ENCODE measurements at places on chromosomes 5 and 9. TPM values are rescaled to one million over a fixed set of nuclear protein-coding genes. Genes with fewer than 3 reads are reported as not detected.

The SLC45A2 gene
- not detected for total RNA-seq

The PCSK1 gene
- 0.02 TPM for total RNA-seq

The STPG3 gene
- total RNA-seq, result not detected

The PKD2L2 gene
- not detected for total RNA-seq

The KCNIP1 gene
- total RNA-seq, result 0.36 TPM

The AK1 gene
- 151 TPM for total RNA-seq

The ORM1 gene
- total RNA-seq, result not detected

The MRPS2 gene
- total RNA-seq, result 52.5 TPM

The OGN gene
- not detected for total RNA-seq

The NMUR2 gene
- not detected for total RNA-seq

The GPRIN1 gene
- total RNA-seq, result 24.6 TPM

The HACD4 gene
- not detected for total RNA-seq

The ENHO gene
- total RNA-seq, result 1.1 TPM

The IDNK gene
- total RNA-seq, result 14.1 TPM

The SPAG8 gene
- 0.21 TPM for total RNA-seq

DNA sequence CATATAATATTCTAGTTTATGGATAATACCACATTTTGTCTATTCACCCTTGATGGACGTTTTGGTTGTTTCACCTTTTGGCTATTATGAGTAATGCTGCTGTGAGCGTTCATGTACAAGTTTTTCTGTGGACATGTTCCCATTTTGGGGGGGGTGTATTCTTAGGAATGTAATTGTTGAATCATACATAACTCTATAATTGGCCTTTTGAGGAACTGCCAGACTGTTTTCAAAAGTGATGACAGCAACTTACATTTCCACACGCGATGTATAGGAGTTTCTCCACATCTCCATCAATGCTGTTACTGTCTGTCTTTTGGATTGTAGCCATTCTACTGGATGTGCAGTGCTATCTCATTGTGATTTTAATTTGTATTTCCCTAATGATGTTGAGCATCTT, 69.8 kb downstream of the SLC46A2 start:
- DNase-seq, result no peak

DNA sequence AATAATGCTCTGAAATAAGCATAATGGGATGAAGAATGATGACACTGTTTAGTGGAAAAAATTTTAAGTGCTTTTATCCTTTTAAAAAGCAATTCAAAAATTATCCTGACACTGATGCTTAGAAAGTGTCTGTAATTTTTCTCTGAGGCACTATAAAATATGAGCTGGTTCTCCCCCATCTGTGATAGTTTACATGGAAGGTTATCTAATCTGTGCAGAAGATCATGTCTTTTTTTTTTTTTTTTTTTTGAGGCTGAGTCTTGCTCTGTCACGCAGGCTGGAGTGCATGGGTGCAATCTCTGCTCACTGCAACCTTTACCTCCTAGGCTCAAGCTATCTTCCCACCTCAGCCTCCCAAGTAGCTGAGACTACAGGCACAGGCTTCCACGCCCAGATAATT, 15.2 kb upstream of the TAF11L2 start:
- no peak for DNase-seq

DNA sequence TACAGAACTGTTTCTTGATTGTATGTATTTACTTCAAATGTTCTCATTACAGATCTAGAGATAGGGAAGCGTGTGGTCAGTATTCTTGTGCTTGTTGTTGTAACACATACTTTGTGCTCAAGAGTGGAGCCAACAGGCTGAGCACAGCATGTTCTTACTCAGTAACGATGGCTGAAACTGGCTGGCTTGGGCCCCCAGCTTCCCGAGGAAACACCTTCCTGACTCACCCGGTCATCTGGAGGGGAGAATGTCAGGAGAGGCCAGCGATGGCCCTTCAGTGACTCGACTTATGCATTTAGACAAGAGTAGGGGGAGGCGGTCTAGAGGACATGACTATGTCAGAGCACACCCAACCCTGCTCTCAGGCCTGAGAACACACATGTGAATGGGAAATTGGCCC, 25.6 kb downstream of the ZNF474 start:
- peak; percentile 41 for DNase-seq

- DNase-seq, result peak; percentile 65
Measured at GRCh38 chr5:115098041-115098702, 71.5 kb downstream of the TRIM36 start.

GRCh38 chr9:69155341-69156030, 18.6 kb upstream of the TJP2 start:
- DNase-seq, result no peak

DNA sequence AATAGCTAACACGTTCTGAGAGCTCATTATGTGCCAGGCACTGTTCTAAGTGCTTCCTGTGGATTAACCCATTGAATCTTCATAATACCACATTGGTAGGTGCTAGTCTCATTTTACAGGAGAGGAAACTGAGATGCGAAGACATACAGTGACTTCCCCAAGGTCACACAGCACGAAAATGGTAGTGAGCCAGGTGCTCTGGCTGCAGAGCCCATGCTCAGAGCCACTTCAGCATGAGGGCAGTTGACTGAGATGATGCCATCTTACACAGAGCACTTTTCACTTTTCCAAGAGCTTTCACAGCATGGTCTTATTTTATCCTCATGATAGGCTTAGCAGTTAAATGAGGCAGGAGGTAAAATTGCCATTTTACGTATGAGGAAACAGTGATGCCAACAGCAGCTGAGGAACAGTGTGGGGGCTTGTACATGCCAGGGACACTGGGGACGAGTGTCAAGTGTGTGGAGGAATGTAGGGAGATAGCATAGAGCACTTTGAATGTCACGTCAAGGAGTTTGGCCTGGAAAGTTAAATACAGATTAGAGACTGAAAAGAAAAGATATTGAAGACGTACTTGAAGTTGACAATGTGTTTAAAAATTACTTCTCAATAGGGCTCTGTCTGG, 180.0 kb downstream of the KIF4B start:
- no peak for DNase-seq

GRCh38 chr5:135076051-135076491, 42.0 kb upstream of the PITX1 start:
- peak; percentile 81 for DNase-seq

GRCh38 chr5:157303667-157304327, 37.9 kb downstream of the CYFIP2 start:
- no peak for DNase-seq

- no peak for DNase-seq
Measured at GRCh38 chr5:1652873-1653697, 129.3 kb upstream of the LPCAT1 start.

DNA sequence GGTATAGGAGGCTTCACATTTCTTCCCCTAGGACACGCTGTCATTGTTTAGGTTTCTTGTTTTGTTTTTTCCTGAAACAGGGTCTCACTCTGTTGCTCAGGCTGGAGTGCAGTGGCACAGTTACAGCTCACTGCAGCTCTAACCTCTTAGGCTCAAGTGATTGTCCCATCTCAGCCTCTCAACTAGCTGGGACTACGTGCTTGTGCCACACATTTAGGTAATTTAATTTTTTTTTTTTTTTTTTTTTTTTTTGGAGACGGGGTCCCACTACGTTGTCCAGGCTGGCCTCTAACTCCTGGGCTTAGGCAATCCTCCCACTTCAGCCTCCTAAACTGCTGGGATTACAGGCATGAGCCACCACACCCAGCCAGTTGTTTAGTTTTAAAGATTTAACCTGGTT, 66.2 kb downstream of the EXOSC2 start:
- no peak for DNase-seq

DNA sequence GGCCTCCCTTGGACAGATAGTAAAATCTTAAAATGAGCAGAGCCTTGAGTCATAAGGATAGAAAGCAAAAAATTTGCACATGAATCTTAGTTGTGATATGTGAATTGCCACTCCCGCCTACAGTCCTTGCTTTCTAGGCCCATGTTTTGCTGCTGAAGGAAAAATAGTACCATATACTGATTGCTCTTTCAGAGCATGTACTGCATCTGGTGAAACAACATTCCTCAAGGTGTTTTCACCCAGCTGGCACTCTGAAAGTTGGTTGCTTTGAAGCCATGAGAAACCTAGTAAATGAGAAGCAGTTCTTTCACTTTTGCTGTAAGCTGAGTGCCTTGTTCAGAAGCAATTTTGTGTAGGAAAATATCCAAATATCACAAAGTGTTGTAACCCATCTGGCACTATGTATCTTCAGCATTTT, 10.3 kb downstream of the CDC37L1 start:
- DNase-seq, result no peak

DNA sequence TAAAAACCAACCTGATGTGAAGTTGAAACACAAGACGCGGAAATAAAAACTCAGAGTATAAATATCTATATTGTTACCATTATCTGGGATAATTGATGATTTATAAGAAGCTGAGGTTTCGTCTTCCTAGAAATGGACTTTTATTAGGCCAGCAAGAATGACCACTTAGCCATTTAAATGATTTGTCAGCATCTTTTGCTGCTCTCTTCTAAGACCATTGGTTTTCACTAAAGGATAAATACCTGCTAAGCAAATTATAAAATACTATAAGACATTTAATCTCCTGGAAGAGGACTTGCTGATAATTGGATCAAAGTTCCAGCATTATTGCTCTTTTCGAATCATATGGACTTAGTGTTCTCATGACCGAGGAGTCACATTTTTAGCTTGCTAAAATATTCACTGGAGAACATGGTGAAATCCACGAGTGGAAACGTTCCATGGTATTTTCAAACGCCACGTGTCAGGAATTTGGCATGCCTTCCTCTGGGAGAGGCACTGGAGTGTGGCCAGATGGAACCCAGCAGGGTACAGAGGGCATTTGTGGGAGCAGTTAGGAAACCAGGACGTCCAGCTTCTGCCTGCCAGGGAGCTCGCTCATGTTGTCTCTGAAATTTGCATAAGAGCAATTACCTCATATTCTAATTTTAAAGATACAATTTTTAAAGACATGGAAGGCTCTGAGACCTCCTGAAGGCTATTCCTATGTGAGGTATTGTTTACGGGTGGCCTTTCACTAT, 43.1 kb downstream of the TNFAIP8 start:
- DNase-seq, result no peak

DNA sequence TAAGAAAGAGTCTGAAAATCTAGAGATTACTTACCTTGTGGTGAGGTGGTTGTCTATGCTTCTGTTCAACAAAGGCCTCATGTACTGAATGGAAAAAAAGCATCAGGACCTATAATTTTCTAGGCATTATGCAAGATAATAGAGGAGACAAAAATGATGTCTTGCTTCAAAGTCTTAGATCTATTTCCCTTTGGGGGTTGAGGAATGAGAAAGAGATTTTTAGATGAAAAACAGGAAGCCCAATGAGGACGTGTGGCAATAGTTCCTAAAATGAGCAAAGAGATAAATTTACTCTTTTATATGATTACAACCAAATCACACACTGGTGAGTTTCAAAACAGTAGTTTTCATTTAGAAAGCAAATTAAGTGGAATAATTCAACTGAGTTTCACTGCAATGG, 99.5 kb downstream of the GHR start:
- DNase-seq, result no peak

- no peak for DNase-seq
Measured at GRCh38 chr5:103410172-103410571, 151.6 kb downstream of the MACIR start.

- DNase-seq, result no peak
Measured at GRCh38 chr5:139301808-139302499, 8.4 kb downstream of the MATR3 start.

GRCh38 chr9:126320158-126320922, 6.3 kb upstream of the MVB12B start:
- DNase-seq, result no peak

- DNase-seq, result no peak
Measured at GRCh38 chr9:130380920-130381469, 63.8 kb upstream of the ASS1 start.

DNA sequence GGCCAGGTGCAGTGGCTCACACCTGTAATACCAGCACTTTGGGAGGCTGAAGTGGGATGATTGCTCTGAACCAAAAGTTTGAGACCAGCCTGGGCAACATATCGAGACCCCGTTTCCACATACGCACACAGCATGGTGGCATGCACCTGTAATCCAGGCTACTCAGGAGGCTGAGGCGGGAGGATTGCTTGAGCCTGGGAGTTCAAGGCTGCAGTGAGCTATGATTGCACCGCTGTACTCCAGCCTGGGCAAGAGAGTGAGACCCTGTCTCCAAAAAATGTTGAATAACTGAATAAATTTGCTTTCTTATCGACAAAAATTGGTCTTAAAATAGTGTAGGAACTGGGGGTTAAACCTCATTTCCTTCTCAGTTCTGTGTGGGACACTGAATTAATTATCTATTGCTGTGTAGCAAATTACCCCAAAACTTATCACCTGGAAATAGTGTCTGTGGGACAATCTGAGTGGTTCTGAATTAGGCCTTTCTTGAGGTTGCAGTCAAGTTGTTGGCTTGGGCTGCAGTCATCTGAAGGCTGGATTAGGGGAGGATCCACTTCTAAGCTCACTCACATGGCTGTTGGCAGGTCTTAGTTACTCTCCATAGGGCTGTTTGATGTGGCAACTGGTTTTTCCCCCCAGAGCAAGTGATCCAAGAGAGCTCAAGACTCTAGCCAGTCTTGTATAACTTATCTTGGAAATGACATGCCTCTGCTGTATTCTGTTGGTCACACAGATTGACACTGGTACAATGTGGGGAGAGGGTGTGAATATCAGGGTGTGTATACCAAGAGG, 2.0 kb downstream of the SNX30 start:
- no peak for DNase-seq

- no peak for DNase-seq
Measured at GRCh38 chr5:73890569-73890968, 264.6 kb downstream of the ARHGEF28 start.

DNA sequence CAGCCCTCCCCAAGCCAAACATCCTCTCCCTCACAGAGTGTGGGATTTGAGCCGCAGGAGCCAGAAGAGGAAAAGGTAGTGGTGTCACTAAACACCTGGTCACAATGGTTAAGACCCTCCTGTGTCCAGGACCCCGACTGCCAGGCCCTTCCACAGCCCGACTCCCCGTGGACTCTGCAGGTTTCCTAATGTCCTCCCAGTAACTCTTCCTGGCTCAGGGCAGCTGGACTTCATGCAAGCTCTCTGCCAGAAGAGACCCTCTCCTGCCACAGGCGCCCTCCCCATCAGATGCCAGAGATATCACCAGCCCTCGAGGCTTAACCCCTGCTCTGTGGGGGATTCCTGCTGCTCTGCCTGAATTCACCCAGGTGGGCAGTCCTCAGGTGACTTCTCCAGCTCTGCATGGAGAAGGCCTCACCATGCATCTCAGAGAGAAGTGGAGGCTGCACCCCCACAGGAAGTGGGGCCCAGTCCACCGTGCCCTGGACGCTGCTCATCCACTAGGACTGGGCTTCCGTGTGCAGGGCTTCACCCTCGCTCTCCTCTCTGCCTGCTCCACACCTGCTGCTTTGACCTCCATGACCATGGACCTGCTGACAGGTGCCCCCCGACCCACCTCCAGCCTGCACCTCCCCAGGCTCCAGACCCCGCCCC, 111.2 kb downstream of the ADAMTS2 start:
- DNase-seq, result no peak

DNA sequence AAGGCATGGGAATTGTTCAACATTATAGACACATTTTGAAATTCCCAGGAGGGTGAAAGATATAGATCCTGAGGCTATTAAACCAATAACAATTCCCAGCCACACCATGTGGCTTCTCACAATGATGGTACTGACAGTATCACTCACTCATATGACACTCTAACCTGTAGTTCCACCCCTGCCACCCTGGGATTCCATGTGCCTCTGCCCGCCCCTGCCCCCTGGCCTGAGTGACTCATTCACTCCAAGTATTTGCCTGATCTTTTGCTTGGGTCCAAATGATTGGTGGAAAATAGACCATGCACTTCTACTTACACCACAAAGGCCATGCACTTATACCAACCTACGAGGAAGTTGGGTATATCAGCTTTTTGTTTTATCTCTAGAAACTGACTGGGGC, 305.2 kb upstream of the DAB2 start:
- peak; percentile 9 for DNase-seq

All from A172 (cell line).